ENCODE measurements at places on chromosomes 2 and 18.

DNA sequence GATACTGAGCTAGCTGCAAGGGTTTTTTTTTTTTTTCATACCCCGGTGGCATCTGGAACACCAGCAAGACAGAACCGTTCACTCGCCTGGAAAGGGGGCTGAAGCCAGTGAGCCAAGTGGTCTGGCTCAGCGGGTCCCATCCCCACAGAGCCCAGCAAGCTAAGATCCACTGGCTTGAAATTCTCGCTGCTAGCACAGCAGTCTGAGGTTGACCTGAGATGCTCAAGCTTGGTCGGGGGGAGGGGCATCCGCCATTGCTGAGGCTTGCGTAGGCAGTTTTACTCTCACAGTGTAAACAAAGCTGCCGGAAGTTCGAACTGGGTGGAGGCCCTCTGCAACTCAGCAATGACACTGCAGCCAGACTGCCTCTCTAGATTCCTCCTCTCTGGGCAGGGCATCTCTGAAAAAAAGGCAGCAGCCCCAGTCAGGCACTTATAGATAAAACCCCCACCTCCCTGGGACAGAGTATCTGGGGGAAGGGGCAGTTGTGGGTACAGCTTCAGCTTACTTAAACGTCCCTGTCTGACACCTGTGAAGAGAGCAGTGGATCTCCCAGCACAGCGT lies 5.1 kb upstream of the MIB1 start:
- no peak for DNase-seq

DNA sequence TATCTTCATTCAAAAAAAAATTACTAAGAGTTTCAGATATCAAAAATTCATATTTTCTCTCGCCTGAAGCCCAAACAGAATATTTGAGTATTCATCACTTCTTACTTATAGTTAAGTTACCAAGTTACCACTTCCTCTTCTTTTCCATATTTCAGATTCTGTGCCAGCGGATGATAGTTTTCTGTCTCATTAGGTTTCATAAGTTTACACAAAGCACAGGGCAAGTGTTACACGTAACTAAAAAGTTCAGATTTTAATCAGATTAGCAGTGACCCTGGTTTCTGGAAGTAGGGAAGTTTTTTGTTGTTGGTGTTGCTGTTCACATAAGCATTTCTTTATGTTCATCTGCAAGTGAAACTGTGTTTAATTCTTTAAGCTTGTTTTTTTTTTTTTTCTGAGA lies 10.2 kb downstream of the AFTPH start:
- DNase-seq: no peak

GRCh38 chr2:205390866-205391265 lies 291.4 kb upstream of the NRP2 start:
- no peak for DNase-seq

- no peak for DNase-seq
Measured at GRCh38 chr2:38154395-38154794, 78.4 kb upstream of the CYP1B1 start.

DNA sequence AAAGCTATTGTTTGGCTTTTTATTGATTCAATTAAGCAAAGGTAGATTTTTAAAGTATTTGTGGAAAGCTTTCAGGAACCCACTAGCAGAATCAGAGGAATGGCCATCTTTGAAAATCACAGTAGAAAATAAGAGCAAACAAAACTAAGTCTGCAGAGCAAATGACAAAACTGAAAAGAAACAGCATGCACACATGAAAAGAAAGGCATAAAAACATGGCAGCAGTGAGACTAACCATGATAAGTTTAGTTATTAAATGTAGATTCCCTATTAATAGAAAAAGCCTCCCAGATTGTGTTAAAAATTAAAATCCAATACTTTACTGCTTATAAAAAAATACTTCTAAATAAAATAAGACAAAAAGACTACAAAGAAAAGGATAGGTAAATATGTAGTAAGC lies 9.1 kb upstream of the TLK1 start:
- DNase-seq: no peak

- no peak for DNase-seq
Measured at GRCh38 chr18:68847219-68847837, 49.4 kb downstream of the CCDC102B start.

DNA sequence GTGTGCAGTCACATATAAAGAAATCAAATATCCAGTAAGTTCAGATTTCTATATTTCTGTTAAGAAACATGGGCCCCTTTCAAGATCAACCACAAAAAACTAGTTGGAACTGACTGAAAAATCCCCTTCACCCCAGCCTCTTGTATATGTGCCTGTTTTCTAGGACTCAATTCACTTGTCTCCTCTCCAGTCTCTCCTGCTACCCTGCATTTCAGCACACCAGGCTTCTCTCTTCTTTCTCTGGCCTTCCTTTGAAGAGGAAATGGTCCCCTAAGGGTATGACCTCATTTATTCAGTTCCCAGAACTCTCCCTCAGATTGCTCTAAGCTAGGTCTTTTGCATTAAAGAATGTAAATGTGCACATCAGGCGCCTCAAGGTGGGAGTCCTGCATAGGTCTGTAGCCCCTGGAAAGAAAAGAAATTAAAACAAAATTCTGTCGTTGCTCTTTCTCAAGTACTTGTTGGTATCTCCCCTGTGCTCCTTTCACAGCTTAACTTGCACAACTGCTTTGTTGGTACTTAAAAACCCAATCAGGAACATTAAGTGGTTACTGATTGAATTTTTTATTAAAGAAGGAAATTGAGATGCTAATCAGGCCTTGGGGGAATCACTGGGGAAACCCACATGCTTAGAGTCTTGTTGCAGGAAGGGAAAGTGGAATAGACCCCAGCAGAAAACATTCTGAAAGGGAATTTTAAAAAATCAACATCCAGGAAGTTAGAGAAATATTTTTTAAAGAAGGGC lies 278.4 kb downstream of the AGPS start:
- no peak for DNase-seq

- DNase-seq: no peak
Measured at GRCh38 chr2:26873286-26873983, 25.5 kb downstream of the DPYSL5 start.

DNA sequence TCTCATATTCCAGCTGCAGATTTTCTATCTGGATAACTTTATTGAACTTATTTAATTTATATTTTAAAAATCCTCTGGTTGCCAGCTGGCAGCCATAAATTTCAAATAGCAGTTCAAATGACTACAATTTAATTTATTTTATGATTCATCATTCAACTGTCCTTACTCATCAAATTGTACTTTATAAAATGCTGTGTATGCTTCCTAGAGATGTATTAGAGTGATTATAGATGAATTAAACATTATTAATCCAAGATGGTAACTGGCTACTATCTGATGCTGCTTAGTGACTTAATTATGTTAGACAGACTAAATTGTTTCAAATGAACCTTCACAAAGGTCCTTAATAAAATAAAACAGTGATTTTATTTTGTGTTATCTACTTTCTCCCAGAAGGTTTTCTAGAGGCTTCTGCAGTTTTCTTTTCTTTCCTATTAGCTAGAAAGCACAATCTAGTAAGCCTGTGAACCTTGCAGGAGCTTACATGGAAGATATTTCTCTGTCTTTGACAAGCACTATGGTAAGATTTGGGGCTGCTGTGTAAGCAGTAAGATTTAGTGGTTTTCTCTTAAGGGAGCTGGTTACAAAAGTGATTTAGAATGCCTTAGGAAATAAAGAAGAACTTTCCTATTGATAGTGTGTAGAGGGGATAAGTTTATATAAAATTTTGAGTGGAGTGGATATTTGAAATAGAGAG lies 322.3 kb downstream of the FSIP2 start:
- no peak for DNase-seq

DNA sequence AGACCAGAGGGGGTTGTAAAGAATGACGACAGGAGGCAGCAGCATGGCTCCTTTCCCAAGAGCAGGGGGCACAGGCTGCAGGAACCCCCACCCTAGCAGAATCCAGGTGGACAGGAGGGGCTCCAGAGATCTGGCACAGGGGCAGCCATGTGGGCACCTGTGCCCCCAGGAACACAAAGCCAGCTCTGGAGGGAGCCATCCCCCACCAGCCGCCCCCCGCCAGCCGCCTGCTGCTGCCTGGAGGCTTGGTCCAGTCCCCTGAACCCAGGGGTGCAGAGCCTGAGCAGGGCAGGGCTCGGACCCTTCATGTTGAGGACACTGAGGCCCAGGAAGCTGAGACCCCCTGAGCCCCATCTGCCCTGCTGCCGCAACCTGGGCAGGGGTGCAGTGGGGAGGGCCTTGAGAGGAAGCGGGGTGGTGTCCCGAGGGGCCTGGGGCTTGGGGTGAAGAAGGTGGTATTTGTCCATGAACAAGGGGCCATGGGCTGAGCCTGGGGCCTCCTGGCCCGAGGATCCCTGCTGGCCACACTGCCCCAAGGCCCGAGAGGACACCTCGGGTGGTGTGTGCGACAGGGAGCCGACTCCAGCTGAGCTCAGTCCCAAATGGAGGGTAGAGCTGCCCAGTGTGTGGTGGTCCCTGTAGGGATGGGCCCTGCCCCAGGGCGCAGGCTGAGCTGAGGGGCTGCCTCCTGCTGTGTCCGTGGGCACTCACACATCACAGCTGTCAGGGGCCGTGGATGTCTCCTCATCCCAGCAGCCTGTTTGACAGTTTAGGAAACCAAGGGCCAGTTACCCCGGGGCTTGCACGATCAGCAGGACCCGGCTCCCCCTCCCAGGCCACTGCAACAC lies 39.8 kb upstream of the SNED1 start:
- no peak for DNase-seq

DNA sequence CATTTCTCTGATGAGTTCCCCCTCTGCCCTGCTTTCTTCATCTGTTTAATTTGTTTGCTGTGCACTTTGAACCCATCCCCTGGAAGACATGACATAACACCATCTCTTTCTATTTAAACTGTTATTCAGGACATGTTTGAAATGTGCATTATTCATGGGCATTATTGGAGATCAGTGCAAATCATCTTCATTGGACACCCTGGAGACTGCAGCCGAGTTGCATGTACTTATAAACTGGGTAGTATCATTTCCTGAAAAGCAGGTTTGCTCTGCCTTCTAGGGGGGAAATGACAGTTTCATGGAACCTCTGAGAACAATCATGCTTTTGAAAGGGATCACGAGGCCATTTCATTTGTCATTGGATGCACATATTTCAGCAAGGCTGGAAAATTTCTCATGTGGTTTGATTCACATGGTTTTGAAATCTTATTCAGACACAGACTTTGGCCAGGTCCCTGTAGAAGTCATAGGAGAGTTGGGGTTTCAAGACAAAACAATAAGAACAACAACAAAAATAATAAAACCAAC lies 462.8 kb upstream of the MEX3C start:
- no peak for DNase-seq

DNA sequence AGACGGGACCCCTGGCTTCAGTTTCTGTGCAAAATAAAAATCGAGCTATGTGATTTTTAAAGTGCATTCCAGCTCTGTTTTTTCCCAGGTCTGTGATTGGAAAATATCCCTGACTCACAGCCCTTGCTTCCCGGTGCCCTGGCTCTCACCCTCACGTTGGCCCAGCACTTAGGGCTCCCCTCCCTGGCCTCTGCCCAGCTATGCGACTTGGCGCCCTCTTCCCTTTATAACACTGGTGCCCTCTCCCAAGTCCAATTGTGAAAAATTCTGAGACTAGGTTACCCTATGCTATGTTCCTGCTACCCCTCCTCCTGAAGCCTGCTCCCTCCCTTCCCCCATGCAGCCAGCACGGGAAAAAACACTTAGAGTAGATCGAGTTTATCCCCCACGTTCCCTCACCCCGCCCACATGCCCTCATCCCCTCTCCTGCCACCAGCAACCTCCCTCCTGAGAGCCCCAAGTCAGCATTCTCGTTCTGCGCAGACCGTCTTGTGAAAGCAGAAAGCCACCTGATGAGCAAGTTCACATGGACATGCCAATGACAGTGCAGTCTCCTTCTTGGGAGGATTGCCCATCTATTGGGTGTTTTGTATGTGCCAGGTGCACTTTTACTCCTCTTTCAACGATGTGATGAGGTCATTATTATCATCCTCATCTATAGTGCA lies 228.8 kb downstream of the VAPA start:
- DNase-seq: no peak

DNA sequence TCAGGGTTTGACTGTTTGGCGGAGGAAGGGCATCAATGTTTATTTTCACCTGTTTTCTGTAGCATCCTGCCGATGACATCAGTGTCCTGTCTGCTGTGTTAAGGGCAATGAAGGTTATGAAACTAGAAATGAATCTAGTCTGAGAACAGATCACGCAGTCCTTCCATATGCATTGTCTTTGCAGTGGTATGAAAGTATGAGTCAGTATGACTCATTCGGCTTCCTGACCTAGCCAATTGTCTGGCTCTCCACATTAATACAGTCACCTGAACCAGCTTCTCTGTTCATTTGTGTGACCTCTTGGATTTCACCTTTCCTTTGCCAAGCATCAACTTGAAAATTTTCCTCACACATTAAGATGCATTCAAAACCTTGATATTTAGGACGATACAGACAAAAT lies 353.8 kb downstream of the RND3 start:
- DNase-seq: no peak

DNA sequence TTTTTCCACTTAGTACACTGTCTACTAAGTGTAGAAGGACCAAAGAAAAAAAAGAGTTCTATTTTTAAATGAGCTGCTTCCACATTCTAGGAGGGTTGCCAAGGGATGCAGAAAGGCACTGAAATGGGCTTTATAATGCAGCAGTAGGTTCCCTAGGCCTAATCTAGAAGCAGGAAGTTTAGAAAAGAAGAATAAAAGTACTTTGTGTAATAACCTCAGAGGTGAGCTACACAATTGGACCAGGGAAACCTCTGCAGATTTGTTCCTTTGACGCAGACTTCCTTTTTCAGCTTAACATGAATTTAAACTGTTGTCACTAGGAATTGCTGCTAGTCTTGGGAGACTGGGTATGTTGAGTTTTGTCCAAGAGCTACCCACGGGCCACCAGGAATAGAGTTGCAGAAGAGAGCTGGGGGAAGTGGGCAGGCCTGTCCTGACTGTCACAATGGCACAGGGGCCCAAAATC lies 34.6 kb upstream of the RAB1A start:
- no peak for DNase-seq

GRCh38 chr2:25168256-25169072 lies at the start of gene POMC:
Gene POMC, minus strand, starts transcription at chr2:25168580. Its CDS starts 3,808 bp downstream, at chr2:25164772.
- no peak for DNase-seq

GRCh38 chr2:21860907-21861306 lies 737.1 kb downstream of the TDRD15 start:
- DNase-seq: no peak

- DNase-seq: no peak
Measured at GRCh38 chr2:86454238-86454637, 13.1 kb downstream of the KDM3A start.

Data from stimulated activated CD8-positive, alpha-beta memory T cell treated with anti-CD3 and anti-CD28 coated beads, Interleukin-4, amount 100 ng/mL, for 1 hour (primary cell).